ENCODE measurements at places on chromosomes 5 and 9. TPM values are rescaled to one million over a fixed set of nuclear protein-coding genes. Genes with fewer than 3 reads are reported as not detected.

DNA sequence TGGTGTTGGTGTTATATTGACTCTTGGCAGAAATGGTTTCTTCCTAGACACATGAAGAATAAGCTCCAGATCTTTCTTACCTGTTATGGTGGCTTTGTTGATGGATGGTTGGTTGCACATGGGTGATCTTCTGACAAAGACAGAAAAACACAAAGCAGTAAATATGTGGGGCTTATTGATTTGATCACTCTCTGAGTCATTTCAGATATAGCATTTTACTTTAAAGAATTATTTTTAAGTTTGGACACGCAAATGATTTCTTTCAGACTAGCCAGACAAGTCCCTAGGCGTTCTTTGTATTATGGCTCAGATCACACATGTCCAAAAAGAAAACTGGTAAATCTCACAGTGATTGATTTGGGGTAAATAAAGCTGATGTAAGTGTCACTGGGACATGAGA lies 597.6 kb downstream of the RAB3C start:
- no peak for DNase-seq

DNA sequence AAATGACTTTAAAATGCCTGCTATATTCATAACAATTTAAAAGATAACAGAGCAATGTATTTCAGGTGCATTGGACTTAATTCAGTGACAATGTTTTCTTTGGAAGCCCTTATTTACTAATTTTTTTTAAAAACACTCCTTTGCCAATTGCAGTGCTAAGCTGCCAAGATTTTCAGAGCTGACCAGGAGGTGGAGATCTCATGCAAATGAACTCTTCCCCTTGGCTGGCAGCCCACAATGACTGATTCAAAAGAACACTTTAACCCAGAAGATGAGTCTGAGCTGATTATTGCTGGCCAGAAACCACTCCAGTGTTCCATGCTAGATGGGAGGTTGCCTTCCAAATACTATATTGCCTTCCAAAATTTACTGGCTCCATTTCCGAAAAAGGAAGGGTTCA lies 128.3 kb upstream of the CCNH start:
- DNase-seq, result peak; percentile 86

DNA sequence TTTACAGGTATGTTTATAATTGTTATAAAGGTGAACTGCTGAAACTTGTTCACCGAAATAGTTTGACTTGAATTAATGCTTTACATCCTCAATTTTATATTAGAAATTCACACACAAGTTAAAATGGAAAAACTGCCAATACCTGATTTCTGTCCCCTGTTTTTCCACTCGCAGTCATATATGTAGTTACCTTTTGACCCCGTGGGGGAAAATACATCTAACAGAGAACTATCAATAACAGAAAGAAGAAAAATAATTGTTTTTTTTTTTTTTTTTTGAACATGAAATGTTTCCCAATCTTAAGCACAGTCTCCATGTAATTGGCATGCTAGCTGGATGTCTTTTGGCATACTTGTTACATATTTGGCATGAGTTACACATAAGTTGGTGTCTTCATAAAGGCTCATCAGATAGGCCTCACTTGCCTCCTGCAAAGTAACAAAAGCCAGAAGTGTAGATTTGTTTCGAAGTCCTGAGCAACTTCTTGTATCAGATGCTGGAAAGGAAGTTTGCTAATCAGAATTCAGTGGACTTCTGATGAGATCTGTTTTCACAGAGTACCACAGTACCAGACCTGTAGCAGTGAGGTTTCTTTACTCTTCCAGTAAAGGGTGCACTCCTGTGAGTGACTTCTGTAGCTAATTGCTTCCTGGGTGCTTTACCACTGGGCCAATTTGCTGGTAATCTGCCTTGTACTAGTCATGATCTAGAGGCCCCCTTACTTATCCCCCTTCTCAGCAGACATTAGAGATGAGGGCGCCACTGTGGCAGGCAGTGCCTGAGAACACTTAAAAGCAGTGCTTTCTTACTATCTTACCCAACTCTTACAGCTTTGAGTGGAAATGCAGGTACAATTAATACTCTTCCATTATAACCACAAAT lies 36.2 kb upstream of the CXXC5 start:
- DNase-seq, result no peak

DNA sequence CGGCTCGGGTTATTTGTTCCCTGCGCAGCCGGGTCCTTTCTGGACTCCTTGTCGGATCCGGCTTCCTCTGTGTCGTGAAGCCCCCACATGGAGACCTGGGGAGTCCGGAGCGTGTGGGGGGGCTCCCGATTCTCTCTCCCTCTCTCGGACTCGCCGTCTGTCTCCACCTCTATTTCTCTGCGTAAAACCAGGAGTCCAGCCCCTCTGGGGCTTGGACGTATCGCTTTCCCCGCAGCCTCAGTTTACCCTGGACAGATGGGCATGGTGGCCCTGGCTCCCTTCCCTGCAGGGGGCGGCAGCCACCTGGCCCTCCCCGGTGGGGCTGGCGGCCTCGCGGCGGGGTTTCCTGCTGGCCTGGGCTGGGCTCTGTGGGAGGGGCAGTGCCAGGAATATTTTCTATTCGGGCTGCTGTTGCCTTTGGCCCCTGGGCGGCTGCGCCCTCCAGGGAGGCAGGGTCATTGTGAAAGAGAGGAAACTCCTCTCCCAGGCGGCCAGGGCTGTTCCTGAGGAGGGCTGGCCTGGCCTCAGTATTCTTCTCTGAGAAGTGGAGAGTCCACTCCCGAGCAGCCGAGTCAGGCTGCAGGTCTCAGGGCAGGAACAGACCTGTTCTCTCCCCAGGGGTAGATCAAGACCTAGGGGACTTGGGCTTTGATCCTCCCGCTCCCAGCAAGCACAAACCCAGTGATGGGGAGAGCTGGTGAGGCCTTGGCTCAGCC lies 665 bp downstream of the ASS1 start:
- DNase-seq, result peak; percentile 86

GRCh38 chr5:176365351-176366231 lies at the start of gene ARL10:
Gene ARL10 (plus strand): TSS chr5:176365487. CDS start chr5:176365564, 77 bp downstream.
- DNase-seq, result peak; percentile 28

DNA sequence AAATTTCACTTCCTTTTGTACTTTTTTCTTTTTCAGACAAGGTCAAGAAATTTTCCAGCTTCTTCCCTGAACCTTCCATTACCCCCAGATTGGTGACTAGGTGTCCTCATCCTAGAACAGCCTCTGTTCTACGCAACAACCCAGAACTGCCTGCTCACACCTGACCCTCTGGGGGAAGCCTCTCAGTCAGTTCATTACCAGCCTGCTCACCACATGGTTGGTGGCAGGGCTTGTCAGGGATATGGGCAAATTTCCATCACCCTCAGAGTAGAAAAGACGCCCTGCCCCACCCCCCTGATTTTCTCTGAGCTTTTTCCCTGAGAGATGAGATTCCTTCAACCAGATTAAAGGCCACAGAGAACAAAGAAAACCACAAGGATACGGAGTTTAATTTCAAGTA lies 5.3 kb upstream of the CFAP95 start:
- DNase-seq, result no peak

DNA sequence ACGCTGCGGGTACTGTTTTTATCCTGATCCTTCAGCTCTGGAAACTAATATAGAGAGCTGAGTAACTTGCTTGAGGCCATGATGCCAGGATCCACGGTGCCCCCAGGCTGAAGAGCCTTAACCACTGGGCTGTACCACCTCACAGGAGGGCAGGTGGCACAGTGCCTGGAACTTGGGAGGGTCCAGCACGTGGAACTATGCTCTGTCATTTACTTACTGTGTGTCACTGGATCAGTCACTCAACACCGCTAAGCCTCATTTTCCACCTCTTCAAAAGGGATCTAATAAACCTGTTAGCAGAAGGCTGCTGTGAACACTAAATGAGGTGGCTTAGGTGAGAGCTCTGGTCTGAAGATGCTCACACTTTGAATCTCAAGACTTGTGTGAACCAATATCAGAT lies 29.6 kb downstream of the KCNIP1 start:
- DNase-seq, result no peak

GRCh38 chr5:110644357-110644756 lies 82.1 kb downstream of the TMEM232 start:
- DNase-seq, result no peak

DNA sequence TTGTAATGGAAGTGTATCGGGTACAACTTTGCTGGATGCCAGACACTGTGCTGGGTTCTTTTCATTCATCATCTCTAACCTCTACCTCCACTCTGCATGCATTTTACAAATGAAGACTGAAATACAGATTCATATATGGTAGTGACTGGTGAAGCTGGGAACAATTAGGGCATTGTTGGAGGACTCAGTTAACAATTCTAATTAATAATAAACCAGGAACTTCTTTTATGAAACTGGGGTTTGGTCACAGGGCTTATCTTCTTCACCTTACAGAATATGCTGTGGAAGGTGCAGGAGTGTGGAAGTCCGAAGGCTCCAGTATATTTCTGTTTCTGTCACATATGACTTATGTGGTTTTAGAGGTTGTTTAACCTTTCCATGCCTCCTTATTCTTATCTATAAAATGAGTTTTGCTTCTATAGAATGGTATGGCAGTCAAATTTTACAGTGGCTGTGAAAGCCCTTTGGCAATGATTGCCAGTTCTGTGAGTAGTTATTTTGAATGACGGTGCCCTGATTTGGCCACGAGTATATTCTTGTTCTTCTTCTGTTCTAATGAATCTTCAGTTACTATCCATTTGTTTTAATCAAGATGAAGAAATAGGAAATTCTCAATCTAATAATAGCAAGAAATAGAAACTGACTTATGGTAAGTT lies 284.7 kb downstream of the GABRB2 start:
- DNase-seq, result no peak

GRCh38 chr5:131067636-131068035 lies 97.4 kb downstream of the HINT1 start:
- no peak for DNase-seq

DNA sequence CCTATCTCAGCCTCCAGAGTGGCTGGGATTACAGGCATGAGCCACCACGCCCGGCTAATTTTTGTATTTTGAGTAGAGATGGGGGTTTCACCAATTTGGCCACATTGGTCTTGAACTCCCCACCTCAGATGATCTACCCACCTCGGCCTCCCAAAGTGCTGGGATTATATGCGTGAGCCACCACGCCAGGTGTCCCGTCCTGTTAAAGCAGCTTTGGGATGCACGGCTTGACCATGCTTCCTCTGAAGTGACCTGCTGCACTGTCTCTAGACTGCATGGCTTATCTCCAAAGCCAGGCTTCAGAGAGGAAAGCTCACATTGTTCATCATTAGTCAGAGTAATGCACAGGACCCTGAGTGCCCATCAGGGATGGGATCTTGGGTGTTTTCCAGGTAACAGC lies 45.4 kb downstream of the SEMA4D start:
- no peak for DNase-seq

DNA sequence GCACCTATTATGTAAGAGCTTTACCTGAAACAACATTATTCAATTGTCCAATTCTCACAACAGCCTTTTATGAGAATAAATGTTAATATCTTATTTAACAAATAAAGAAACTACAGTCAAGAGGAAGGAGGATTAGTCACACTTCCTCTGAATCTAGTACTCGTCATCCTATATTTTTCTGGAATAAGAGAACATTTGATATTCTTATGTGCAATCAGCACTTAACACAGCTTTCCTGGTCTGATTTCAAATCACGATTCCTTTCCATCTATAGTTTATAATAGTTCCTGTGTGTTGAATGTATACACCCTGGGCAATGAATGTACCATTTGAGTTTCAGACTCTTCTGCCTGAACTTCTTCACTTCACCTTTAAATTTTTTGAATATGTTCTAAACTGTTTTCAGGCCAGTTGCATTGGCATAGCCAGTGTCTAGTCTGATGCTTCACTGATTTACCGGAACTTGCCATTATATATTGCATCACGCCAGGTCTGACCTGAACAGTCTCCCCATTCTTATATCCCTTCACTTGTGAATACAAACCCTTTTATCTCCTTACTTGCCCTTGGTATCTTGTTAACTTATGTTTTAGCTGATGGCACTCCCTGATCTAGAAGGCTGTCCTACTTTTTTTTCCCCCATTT lies 698.3 kb downstream of the MAT2B start:
- peak; percentile 28 for DNase-seq

- DNase-seq, result no peak
Measured at GRCh38 chr5:102927007-102927406, 171.9 kb downstream of the PAM start.

DNA sequence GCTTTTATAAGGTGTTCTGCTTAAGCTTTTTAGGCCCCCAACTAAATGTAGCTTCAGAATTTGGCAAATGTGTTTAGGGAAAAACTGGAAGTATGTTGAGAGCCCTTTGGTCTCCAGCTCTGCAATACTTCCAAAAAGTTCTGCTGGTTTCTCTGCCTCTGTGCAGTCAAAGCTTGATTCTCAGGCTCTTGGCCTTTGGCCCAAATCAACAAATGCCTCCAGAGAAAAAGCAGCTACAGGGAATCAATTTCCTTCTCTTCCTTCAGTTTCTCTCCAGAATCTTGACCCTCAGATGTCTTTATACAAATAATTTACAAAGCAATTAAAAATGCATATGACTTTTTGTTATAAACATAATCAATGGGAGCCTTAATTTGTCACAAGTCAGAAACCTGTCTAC lies 235.7 kb downstream of the COMMD10 start:
- no peak for DNase-seq

DNA sequence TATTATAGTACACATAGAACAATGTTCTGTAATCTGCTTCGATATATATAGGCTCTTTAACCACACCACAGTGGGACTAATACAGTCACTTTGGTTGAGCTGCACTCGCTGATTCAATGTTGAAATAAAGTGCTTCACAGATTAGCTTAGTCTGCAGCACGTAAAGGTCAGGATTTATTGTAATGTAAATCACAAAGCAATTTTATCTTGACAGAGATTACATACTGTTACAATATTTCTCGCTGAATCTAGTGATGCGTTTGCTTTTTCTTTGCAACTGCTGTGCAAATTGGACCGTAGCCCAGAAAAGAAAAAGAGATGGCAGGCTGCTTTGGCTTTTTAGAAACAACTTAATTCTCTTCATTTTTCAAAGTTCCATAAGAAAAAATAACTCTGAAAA lies 52.9 kb downstream of the CETN3 start:
- DNase-seq, result no peak

- no peak for DNase-seq
Measured at GRCh38 chr5:127774221-127774620, 71.0 kb downstream of the CCDC192 start.

- peak; percentile 96 for DNase-seq
Measured at GRCh38 chr5:159021901-159022556, 77.7 kb downstream of the EBF1 start.

IER5L gene
- 21.7 TPM for total RNA-seq

TMEM174 gene
- total RNA-seq, result not detected

PROB1 gene
- not detected for total RNA-seq

ECM2 gene
- not detected for total RNA-seq

CARTPT gene
- not detected for total RNA-seq

Measured in MG63 (cell line).